ENCODE measurements at places on chromosomes 5 and 9.

GRCh38 chr9:115071176-115071575 is 46.8 kb downstream of the TNC start:
- DNase-seq: peak; percentile 12

DNA sequence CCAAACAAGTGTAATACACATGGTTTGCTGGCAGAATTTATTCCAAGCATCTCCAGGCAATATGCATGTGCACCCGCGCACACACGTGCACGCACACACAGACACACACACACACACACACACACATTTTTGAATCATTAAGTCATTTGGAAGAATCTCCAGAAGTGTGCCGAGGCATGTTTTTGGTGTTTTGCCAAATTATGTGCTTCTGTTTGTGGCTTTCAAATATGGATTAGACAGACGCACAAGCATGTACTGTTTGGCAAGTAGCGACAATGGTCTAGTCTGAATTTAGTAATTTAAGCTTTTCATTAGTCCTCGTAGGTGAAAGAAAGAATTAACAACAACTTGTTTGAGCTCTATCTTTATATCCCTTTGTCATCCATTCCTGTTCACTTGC is 36.7 kb downstream of the NFIB start:
- DNase-seq: peak; percentile 86

DNA sequence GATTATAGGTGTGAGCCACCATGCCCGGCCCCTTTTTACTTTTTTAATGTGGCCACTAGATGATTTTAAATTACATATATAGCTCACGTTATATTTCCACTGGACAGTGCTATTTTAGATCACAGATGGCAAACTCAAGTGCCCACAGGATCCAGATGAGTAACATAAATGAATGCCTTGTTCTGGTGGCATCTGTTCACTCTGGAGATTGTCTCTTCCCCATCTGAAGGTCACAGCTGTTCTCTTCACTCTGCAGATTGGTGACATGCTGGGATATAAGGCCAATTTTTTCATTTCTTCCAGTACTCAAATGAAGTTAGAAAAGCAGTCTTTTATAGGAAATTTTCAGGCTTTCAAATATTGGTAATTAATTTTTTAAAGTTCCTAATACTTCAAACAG is 160.1 kb downstream of the DOCK8 start:
- no peak for DNase-seq

DNA sequence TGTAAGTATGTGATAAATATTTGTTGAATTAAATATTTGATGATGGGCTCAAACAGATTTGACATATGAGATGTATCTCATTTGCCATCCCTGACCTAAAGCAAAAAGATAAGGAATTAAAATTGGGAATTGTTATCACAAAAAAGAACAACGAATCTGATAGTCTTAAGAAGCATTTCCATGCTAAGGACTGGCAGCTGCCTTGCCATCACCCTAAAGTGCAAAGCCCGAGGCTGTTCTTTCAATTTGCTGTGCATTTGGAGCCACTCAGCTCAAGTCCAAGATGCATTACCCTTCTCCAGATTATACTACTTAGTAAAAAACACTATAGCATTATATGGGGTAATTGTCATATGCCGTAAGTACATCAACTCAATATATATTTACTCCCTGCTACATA is 618.3 kb upstream of the CLINT1 start:
- no peak for DNase-seq

- peak; percentile 65 for DNase-seq
Measured at GRCh38 chr5:122126756-122127321, 2.5 kb upstream of the ZNF474 start.

DNA sequence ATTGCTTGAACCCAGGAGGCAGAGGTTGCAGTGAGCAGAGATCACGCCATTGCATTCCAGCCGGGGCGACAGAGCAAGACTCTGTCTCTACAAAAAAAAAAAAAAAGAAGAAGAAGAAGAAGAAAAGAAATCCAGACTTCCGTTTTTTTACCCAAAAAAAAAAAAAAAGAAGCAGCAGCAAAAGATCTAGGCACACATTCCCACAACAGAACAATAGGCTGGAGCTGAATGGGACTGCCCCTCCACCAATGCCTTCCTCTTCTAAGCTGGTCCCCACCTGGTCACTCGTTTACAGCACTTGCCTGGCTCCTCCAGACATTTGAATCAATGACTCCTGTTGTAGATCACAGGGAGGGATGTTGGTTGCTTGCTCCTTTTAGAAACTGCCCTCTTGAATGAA is 1.6 kb upstream of the LMAN2 start:
- DNase-seq: no peak

DNA sequence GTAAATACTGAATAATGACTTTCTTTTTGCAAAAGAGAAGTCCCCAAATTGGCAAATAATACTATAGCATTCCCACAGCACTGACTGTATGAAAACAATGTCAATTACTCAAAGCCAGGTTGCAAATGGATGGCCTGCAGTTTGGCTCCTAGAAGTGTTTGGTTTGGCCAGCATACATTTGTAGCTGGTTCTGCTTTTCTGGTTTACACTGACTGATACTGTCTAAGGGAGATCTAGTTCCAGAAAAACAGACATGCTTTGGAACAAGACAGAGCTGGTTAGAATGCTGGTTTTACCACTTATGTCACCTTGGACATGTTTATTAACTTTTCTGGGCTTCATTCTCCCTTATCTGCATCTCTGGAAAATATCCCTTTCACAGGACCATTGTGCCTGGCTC is 81.5 kb upstream of the TRPM3 start:
- no peak for DNase-seq

DNA sequence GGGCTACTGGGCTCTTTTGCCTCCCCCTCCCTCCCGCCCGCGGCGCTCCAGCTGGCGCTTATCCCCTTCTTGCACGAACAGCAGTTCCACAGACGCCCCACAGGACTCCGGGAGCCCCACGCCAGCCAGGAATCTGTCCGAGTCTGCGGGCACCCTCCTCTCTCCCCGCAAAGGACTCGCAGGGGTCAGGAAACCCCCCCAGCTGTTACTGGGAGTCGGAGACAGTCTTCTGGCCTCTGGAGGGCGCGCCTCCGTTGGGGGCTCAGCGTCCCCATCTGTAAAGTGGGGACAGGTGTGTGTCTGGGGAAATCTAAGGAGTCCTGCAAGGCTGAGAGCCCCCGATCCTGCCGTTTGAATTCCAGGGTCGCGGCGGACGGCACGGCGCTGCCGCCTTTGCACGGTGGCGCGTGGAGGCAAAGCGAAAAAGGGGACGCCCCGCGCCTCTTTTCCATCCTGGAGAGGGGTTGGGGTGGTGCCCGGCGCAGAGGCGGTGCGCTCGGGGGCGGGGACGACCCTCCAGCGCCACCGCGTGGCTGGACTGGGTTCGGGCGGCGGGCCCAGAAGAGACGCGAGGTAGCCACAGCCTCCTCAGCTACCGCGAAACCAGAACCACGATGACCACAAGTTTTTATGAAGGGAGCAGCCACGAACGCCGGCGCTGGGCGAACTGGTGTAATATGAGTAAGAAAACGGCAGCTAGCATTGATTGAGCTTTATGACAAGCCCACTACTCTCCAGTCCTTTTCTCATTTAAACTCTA is 2.8 kb upstream of the CCIN start:
- peak; percentile 85 for DNase-seq
